NCI-H1092 (cell line): ENCODE measurements at places on chromosomes 12 and 14.

GRCh38 chr12:2248901-2249381, 196.2 kb downstream of the CACNA1C start:
- peak; percentile 60 for DNase-seq

DNA sequence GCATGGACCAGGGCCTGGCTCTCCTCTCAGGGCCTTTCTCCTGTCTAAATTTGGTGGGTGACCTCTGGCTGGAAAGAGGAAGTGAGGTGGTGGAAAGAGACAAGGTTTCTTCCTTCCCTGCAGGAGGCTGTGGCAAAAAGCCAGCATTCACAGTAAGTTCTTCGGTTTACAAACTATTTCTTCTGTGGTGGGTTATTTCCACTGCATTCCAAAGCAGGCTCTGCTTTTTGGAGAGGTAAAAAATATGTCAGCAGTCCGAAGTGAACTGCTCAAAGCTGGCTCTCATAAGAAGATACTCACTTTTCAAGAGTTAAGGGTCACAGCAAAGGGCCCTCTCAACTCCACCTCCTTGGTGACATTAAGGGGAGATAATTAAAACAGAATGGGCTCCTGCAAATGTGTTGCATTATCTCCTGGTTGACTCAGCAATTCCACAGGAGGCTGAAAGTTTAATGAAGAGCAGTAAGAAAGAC, 48.9 kb upstream of the POC1B start:
- DNase-seq, result no peak

- DNase-seq, result no peak
These were observed 6.1 kb upstream of the AAAS start for GRCh38 chr12:53327435-53328042.

DNA sequence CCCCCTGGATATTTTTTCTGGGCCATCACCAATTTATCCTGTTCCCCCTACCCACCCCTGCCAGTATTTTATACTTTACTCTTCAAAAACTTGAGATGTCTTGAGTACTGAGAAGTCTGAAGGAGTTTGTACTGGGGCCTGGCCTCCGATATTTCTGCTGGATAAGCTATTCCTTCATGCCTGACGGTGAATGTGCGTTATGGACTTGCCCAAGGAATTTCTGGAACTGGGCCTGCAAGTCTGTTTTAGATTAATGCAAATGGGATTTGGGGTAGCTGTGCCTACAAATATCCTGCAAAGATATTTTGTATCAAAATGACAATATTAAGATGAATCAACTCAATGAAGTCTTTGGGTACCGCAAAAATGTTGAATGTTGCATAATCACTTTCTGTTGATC, at the start of gene PTCSC3:
Gene PTCSC3 (minus strand): TSS at position 199 of the 400 bp plus-strand sequence.
- no peak for DNase-seq

GRCh38 chr12:118328486-118329330, 44.0 kb downstream of the TAOK3 start:
- DNase-seq, result no peak

DNA sequence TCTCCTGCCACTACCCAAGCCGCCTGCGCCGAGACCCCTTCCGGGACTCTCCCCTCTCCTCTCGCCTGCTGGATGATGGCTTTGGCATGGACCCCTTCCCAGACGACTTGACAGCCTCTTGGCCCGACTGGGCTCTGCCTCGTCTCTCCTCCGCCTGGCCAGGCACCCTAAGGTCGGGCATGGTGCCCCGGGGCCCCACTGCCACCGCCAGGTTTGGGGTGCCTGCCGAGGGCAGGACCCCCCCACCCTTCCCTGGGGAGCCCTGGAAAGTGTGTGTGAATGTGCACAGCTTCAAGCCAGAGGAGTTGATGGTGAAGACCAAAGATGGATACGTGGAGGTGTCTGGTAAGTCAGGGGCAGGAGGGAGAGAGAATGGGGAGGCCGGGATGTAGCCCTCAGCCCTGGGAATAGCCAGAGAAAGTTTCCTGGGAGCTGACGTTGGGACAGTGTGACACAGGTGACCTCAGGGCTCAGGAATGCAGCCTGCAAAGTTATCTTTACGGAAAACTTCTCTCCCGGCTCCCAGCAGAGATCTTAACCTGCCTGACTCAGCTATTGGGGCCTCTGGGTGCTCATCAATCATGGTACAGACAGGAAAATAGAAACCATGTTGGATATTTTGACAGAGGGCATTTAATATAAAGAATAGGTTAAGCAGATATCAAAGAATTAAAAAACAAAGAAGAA, 747 bp downstream of the HSPB8 start:
- no peak for DNase-seq

DNA sequence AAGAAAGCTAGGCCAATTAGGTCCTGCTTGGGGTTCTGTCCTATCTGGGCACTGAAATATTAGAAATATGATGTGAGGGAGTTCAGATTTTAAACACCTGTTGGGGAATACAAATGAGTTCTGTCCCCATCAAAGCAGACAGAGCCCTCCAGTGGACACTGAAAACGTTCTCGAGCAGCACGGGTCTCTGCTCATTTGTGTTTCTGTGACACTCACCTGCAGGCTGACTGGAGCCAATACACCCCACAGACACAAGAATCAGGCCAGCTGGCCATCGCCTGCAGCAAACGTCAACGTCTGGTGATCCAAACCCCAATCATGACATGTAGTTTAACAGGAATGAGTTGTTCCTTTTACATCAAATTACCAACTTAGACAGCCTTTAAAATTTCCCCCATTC, 493.4 kb upstream of the TMEM132C start:
- DNase-seq, result peak; percentile 37

GRCh38 chr12:120406553-120406952, 31.4 kb upstream of the COX6A1 start:
- no peak for DNase-seq

DNA sequence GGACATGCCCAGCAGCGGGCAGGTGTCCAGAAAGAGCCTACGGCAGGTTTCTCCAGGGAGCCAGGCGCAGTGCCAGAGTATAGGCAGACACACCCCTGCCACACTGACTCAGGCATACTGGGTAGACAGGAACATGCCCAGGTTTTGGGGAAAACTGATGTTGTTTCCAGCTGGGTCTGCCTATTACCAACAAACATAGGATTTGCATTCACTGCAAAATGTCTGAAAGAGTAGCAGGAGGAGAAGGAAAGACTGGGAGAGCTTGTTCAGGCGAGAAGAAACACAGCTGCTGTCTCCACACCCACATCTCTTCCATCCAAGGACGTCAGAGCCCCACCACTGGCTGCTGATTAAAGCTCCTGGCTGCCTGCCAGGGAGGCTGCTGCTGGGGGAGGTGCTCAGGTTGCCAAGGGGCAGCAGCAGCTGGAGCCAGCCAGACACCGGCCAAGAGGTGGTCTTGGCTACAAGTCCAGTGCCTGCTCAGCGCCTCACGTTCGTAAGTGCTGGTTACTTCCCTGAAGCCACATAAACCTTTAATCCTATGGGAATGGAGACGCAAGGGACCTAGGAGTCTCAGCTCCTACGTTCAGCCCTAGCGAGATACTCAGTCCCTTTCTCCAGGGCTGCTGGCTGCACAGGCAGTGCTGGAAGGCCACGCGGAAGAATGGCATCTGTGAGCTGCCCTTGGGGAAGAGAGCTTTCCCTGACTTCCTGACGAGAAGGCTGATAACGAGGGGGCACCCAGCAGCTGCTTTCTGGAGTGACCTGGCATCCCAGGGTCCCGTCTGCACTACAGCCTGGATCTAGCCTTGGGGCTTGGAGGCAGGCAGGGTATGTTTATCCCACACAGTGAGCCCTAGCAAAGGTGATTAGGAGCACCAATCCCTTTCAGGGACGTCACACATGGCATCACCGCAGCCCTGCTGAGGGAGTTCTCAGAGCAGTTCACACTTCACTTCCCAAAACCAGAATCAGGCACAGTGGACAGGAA, 58.1 kb downstream of the PLEKHG3 start:
- DNase-seq, result peak; percentile 96

GRCh38 chr12:131755305-131756113, 44.6 kb downstream of the SFSWAP start:
- DNase-seq, result no peak

GRCh38 chr12:48995086-48995879, 3.9 kb downstream of the DDN start:
- peak; percentile 35 for DNase-seq

- no peak for DNase-seq
These were observed 23.9 kb downstream of the DIO3 start for GRCh38 chr14:101585211-101585610.

DNA sequence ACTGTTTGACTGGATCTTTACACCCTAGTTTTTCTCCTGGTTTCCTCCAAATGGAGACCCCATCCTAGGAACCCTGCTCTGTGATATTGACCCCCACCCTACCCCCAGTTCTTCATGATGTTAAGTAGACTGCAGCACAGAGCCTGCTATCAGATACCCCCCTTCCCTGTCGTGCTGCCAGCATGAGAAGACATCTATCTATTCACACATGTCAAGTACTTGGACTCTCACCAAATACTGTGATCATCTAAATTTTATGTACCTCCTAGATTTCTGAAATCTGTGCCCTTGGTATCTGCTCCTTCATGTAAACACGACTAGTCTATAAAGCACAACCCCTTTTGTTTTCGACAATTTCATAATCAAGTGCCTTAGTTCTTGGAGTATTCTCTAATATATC, 38.9 kb downstream of the FERMT2 start:
- peak; percentile 23 for DNase-seq

DNA sequence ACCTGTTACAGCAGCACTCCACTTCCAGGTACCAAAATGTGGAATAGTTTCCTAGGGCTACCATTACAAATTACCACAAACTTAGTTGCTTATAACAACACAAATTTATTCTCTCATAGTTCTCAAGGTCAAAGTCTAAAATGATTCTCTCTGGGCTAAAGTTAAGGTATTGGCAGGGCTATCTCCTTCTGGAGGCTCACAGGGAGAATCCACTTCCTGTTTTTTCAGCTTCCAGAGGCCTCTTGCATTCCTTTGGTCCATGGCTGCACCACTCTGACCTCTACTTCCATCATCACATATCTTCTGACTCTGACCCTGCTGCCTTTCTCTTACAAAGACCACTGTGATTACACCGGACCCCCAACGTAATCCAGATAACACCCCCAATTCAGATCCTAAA, 2.9 kb upstream of the GARIN6 start:
- DNase-seq, result no peak

GRCh38 chr14:92993302-92993701, 70.4 kb downstream of the CHGA start:
- no peak for DNase-seq

DNA sequence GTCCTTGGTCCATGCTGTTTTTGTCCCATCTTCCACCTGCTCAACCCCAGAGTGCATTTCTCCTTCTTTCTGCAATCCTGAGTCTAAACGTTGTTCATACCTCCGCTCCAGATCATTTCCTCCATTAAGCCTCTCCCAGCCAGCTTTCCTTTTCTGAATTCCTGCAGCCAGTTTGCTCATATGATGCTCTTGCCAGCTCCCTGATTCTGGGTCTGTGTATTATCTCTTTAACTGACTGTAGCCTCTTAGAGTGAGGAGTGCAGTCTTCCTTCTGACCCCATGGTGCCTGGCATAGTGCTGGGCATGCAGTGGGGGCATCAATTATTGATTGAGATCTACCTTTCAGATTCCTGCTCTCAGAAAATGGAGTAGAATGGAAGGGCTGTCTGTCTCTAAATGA, 11.5 kb upstream of the TBPL2 start:
- no peak for DNase-seq

GRCh38 chr12:62191491-62192179, 68.6 kb upstream of the USP15 start:
- DNase-seq, result no peak

- no peak for DNase-seq
These were observed 7.9 kb downstream of the SLC16A7 start for GRCh38 chr12:59603754-59604153.

GRCh38 chr14:55977392-55978150, 140.6 kb upstream of the PELI2 start:
- DNase-seq, result no peak

- peak; percentile 43 for DNase-seq
These were observed 120.1 kb upstream of the MAX start for GRCh38 chr14:65222440-65222858.

GRCh38 chr12:107355612-107356011, 262.3 kb upstream of the CRY1 start:
- no peak for DNase-seq

DNA sequence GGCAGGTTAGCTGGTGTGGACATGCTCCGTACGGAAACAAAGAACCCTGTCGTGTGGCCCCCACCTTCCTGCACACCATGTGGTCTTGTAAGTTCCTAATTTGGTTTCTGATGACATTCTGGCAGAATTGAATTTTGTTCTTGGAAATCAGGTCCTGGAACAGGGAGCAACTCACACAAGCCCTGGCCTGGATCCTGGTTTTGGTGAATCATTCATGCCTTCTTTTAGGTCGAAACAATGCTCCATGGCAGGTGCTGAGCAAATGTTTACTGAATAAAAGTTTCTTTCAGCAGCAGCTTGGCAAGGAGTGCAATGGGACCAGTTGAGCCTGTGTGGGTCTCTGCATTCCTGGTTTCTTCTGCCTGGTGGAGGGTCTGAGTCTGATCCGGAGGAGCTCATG, 978.4 kb downstream of the BCL11B start:
- no peak for DNase-seq

DNA sequence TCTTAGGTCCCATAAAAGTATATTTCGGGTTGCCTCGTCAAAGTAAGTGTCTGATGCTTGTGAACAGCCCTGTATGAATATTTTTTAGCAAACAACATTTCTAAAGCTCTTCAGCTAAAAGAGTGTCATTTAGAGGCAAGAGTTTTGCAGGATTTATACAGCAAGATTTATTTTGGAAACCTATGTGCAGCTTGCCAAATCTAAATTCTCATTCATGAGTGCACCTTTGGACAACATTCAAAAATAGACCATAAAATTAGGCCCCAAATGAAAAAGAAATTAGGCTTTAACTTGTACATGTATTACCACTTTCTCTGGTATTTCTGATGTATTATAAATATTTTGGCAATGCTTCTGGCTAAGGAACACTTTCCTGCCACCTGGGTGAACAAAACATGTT, 224.4 kb upstream of the PDZRN4 start:
- DNase-seq, result no peak

- DNase-seq, result no peak
These were observed 180.9 kb downstream of the AEBP2 start for GRCh38 chr12:19620222-19620621.

- DNase-seq, result no peak
These were observed 23.7 kb upstream of the PARP11 start for GRCh38 chr12:3896801-3897351.

DNA sequence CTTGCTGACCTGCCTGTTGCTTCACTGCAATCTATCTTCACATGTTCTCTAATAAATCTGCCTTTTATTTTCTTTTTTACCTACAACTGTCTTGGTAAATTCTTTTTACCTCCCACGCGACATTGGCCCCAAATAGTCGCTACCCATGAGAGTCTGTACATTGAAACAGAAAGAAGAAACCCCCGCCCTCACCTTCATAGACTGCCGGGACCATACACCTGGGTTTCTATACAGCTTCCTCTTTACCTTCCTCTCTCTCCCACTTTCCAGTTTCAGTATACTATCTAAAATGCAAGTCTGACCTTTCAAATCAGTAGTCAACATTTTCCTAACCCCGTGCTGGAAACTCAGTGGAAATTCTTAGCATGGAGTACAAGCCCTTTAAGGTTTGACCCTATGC, 4.8 kb downstream of the SLC8A3 start:
- no peak for DNase-seq

- DNase-seq, result no peak
These were observed 200.5 kb upstream of the DCN start for GRCh38 chr12:91383099-91383498.

GRCh38 chr14:58978343-58978742, 210.1 kb upstream of the DAAM1 start:
- no peak for DNase-seq
